NCI-H524 (cell line): ENCODE measurements at places on chromosomes 3 and 15.
A peak's percentile ranks its signal among the peaks of the same experiment; 100 is the strongest.

GRCh38 chr3:188578576-188579363 is 424.8 kb downstream of the LPP start:
- DNase-seq = no peak

DNA sequence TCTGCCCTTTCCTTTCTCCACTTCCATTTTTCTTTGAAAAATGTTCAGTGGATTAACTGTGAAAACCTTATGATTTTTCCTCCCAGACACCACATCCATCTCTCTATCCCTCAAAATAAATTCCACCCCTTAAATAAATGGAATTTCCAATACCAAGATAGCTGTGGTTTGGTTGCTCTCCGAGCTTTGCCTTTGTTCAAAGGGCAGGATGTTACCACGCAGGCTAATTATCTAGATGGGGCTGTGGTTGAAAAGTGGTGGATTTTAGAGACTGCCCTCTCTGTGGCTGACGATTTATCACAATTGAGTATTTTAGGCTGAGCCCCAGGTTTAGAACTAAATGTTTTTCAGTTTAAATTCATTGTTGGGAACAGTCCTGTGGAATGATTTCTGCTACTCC is 36.9 kb upstream of the CMSS1 start:
- DNase-seq = no peak

- no peak for DNase-seq
These were observed 123.0 kb downstream of the LIPC start for GRCh38 chr15:58554758-58555157.

- no peak for DNase-seq
These were observed 48.6 kb upstream of the LINGO1 start for GRCh38 chr15:77681362-77681761.

- DNase-seq = peak; percentile 29
These were observed 104.3 kb downstream of the MEX3B start for GRCh38 chr15:81941479-81941878.

DNA sequence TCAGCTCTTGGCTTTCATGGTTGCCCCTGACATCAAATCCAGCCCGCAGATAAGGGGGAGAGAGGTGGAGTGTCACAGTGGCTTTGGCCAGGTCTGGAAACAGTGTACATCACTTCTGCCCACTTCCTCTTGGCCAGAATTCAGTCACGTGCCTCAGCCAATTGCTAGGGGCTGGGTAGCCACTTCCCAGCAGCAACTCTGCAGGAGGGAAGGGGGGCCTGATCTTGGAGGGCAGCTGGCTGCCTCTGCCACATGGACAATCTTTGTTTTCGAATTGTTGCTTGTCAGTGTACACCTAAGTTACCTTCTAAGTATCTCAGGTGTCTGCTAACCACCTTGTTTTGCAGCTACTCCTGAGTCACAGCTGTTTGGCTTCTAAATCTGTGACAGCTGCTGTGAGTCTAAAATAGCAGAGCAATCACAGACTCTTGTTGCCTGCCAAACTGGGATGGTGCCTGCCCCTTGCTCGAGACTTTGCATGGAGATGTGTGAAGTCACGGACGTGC is 41.0 kb upstream of the LIMD1 start:
- peak; percentile 76 for DNase-seq

DNA sequence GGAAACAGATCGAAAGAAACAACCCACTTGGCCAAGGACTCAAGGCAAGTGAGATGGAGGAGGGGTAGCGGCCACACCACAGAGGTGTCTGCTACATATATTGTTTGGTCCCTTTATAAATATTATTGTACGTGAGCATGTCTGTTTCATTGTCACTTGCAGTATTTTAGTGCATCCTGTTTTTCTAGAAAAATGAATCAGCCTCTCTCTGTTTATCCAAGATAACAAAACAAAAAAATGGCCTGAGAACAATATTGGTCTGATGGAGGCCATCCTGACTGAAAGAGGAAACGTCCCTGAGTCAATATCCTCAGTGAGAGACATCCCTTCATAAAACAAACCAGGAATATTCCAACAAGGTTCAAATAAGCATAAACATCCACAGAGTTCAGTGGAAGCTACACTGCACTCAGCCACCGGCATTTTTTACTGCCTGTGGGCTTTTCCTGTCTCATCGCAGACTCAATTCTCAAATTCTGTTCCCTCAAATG is 42.0 kb downstream of the WWTR1 start:
- no peak for DNase-seq

DNA sequence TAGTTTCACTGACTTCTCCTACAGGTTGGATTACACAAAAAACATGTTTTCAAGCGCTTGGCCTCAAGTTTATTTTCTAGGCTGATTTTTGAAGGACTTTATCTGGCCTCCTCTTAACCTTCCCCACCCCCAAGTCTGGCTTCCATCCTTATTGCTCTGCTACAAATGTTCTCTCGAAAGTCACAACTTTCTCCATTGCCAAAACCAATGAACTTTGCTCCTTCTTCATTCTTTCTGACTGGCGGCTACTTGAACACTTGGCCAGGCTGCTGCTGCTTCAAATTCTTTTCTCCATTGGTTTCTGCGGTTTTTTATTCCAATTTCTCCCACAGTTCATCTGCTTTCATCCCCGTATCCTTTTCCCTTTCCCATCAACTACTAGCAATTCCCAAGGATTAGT is 106.6 kb downstream of the TOP2B start:
- no peak for DNase-seq

DNA sequence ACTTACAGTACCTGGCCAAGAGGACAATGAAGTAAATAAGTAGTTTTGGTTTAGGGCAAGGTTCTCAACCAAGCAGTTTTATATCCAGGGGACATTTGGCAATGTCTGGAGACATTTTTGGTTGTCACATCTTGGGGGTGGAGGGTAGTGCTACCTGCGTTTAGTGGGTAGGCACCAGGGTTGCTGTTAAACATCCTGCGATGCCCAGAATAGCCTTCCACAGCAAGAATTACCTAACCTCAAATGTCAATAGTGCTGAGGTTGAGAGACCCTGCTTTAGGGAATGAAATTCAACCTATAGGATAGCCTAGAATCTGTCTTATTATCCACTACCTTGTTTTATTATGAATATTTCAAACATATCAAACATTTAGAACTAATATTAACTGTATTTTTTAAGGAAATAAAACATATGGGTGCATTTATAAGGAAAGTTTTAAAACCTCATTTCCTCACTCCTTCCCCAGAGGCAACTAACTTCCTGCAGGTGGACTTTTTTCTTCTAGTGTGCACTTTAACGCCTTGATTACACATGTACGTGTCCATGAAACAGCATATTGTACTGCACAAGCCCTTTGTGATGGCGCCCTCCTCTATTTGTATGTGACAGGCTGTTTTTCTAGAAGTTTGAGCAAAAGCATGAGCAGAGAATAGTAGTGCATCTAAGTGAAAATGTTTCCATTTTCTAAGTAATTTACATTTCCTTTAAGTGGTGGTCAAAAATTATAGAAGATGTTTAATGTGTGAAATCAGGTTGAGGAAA is 57.1 kb downstream of the TRAK1 start:
- no peak for DNase-seq

GRCh38 chr15:48896869-48897814 is 19.2 kb downstream of the EID1 start:
- DNase-seq = peak; percentile 22

DNA sequence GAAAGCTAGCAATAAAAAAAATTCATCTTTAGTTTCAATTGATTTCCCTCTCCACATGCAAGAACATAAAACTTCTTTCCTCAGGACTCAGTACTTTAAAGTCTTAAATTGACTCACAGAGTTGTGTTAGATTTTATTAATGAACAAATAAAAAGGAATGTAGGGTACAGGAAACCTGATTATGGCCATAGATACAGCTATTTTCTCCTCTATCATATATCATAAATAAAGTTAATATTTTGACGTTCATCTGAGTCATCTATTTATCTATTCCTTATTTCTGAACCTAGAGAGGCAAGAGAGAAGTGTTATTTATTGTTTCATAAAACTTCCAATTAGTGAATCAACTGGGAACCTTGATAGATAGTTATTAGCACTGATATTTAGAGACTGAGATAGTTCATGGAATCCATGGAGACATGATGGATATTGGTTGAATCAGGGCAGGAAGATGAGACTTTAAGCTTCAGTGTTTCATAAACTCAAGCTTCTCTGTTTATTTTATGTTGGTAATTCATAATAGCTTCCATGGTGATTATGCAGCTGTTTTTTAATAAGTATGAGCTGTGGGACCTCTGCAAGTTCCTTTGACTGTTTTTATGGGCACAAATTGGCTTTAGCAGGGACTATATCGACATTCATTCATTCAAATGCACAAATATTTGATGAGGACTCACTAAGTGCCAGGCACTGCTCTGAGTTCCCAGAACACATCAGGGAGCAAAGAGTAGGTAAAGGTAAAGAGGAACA is 143.5 kb upstream of the TGFBR2 start:
- DNase-seq = no peak

- DNase-seq = no peak
These were observed 534.9 kb downstream of the MAGI1 start for GRCh38 chr3:65503776-65504175.

DNA sequence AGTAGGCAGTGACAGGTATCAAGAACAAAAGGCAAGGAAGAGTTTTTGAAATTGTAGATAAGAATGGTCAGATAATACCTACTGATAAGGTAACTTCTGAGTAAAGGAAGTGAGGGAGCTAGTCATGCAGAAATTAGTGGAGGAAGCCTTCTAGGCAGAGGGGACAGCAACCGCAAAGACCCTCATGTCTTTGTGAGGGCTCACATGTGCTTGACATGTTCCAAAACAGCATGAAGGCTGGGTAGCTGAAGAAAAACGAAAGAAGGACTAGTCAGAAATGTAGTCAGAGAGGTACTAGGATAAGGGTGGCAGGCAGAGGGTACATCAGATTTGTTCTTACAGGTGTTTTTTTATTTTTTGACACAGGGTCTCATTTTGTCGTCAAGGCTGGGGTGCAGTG is 5.3 kb downstream of the SIN3A start:
- no peak for DNase-seq

DNA sequence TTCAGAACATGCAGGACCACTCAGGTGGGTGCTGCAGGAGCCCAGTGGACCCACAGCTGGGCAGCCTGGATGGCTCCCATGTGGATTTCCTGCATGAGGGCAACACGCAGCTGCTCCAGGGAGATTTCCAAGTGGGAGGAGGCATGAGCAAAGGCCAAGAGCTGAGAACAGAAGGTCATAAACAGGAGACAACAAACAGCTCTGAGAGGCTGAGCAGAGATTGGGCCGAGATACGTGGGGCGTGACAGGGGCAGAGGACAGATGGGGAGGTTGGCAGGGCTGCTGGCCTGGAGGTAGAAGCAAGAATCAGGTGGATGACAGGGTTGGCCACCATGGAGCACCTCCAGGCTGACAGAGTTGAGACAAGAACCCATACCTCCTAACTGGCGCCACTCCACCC is 2.9 kb downstream of the PHGR1 start:
- DNase-seq = peak; percentile 48

GRCh38 chr3:137105277-137105977 is 147.6 kb downstream of the IL20RB start:
- DNase-seq = peak; percentile 72

DNA sequence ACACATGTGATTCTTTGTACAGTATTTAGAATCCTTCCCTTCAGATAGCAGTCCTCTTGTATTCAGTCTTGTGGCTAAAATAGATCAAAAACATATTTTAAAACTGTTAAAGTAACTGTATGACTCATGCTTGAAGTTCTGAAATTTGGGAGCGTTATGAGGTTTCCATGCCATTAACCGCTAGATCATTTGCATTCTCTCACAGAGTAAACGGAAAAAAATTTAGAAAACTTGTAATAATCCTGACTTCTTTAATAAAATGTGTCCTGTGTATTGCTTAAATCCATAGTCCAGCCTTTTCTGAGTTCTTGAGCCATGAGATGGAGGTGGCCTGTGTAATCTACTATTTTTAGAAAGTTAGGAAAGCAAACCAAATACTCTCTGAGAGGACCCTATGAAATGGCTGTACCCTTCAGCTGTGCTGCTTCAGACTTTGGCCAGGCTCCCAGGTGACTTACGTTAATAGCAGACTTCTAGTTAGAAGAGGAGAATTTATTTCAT is 33.8 kb downstream of the MBNL1 start:
- peak; percentile 37 for DNase-seq

- no peak for DNase-seq
These were observed 7.6 kb downstream of the PLXNB1 start for GRCh38 chr3:48422272-48422671.

- no peak for DNase-seq
These were observed 30.1 kb upstream of the MTMR14 start for GRCh38 chr3:9619180-9619579.

DNA sequence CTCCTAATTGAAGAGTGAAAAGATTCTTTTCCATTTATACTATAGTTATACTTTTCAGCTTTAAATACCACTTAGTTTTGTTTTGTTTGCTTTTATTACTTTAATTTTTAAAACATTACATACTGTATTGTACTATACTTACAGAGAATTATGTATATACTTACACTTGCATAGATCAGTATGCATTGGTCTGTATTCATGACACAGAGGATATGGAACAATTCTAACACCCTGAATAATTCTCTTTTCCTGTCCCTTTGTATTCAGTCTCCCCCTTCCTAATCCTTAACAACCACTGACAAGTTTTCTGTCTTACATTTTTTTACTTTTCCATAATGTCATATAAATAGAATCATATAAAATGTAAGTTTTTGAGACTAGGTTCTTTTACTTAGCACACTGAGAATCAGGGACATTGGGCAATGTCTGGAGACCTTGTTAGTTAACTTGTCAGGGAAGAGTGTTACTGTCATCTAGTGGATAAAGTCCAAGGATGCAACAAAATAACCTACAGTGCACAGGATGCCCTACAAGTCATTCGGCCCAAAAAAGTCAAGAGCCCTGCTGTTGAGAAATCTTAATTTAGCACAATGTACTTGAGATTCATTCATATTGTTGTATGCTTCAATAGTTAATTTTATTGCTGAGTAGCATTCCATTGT is 95.7 kb upstream of the MCTP2 start:
- peak; percentile 14 for DNase-seq

DNA sequence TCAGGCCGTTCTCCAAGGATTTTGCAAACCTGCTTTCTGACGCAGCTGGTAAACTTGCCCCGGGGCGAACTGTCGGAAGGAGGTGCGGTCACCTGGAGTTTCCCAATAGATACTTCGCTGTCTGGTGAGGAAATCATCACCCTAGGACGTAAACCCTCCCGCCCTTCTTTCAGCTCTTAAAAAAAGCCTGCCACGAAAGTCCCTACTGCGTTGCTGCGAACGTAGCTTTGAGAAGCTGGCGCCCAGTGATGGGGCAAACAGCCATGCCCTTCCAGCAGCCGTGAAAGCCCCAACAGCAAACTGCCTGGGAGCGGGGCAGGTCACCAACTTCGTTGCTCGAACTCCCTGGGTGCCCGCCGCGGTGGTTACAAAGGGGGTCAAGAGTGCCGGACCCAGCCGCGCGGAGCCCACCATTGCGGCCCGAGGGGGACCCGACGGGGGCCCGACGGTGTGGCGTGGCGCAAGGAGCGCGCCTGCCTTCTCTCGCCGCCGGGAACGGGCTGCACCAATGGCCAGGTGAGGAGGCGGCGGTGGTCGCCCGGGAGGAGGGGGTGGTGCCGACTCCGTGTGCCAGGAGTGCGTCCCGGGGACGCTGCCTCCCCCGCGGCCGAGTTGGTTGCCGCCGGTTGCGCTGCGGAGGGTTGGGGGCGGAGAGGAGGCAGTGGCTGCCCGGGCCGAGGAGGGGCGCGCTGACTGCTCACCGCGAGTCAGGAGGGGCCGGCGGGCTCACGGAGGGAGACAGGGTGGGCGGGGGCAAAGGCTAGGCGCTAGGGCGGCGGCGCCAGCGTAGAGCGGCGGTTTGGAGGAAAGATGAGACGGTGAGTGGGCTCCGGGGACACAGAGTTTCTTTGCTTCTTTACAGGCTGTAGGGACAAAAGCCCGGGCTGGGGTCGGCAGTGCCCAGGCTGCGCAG is at the start of gene PHLDB2:
Gene PHLDB2 (plus strand): TSS at position 205 of the 913 bp plus-strand sequence. CDS start 24,813 bp downstream, outside the sequence.
- DNase-seq = peak; percentile 77

- DNase-seq = no peak
These were observed 8.6 kb upstream of the CSK start for GRCh38 chr15:74773329-74773728.
